ENCODE measurements at places on chromosomes 16 and 17.

GRCh38 chr16:65869261-65869660, 497.2 kb upstream of the CDH5 start:
- DNase-seq: no peak

- no peak for DNase-seq
These were observed 52.1 kb upstream of the BPTF start for GRCh38 chr17:67773246-67773645.

GRCh38 chr17:2634361-2634960, 41.0 kb downstream of the PAFAH1B1 start:
- DNase-seq: no peak

DNA sequence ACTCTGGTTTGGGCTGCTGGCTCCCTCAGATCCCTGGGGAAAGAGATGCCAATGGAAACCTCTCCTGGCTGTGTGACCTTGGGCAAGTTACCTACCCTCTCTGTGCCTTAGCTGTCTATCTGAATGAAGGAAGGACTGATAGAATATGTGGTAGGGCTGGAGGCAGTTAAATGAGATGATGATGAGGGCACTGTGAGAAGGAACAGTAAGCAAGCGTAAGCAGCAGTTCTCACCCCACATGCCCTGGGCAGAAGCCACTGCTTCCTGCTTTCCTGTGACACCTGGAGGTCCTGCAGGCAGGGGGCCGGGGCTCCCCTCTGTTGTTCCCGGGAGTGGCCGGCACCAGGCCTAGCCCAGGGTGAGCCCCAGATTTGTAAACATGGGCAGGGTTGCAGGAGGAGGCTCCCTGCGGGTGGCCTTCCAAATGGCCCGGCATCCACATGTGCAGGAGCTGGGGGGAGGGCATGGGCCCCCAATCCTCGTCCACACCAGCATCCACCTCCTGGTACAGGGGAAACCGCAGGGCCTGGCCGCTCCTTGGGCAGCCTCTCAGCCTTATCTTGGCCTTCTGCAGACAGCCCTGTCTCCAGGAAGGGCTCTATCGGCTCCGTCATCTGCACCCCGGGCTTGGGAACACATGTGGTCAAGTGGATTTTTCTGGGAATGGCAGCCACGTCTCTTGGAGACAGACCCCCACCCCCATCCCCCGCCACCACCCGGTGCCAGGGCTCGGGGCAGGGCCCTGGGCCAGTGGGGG, 235.6 kb upstream of the GSE1 start:
- DNase-seq: no peak

DNA sequence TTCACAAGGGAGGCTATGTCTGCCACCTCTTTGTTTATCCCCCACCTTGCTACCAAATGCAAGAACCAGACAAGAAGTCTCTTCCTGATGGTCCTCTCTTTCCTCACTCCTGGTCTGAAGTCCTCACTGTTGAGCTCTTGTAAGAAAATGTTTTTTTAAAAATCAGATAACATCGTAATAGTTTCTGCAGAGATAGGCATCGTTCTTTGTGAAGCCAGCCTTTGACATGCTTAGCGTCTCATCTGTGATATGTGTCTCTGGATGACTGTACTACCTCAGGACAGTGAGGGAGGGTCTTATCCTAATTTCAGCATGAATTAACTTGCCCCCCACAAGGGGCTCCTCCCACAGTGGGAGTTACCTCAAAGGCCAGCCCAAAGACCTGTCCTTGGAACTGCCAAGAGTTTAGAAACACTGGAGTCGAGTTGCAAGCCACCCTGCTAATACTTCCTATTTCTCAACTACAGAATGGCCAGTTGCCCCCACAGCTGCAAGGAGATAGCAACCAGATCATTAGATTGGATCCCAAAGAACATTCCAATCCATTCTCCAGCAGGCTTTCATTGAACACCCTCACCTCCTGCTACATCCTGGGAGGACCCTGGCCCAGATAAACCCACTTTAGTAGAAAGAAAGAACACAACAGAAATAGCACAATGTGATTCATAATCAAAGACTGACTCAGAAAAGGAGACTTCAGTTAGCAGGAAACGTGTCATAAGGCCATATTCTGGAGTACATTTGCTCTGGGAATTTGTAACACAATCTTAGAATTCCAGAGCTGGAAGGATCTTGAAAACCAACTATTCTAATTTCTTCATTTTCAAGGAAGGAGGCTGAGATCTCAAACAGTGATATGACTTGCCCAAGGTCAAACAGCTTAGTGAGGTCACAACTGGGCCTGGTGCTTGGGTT, 151.0 kb downstream of the IRX3 start:
- DNase-seq: no peak

Data from head of caudate nucleus (tissue), 42 donors.